T-helper 2 cell treated with Interferon-gamma antibody and Interleukin-4, amounts not matched to agents 100 ng/mL and 5 ng/mL, for 36 hours (primary cell): ENCODE measurements at places on chromosomes 5 and 9. TPM values are rescaled to one million over a fixed set of nuclear protein-coding genes. Genes with fewer than 3 reads are reported as not detected.

MOB3B gene
- total RNA-seq = 0.34 and 0.39 TPM in 2 replicates

FOXD4L3 gene
- total RNA-seq = 0.16 TPM in 1 of 2 replicates, not detected in the other

SLC23A1 gene
- 5.2 and 6.0 TPM in 2 replicates for total RNA-seq

HACD4 gene
- total RNA-seq = 13.4 and 16.5 TPM in 2 replicates

EPB41L4B gene
- total RNA-seq = 0.11 TPM in 1 of 2 replicates, not detected in the other

MAMDC4 gene
- 15.4 and 18.3 TPM in 2 replicates for total RNA-seq

DOLK gene
- 10.2 and 10.8 TPM in 2 replicates for total RNA-seq

GPX8 gene
- not detected in 2 replicates for total RNA-seq

DAB2 gene
- not detected in 2 replicates for total RNA-seq

ARL14EPL gene
- total RNA-seq = not detected in 2 replicates

DNM1 gene
- 0.32 and 0.41 TPM in 2 replicates for total RNA-seq

EDIL3 gene
- not detected in 2 replicates for total RNA-seq
